ENCODE measurements at places on chromosomes 2 and 18.
A peak's percentile ranks its signal among the peaks of the same experiment; 100 is the strongest.

DNA sequence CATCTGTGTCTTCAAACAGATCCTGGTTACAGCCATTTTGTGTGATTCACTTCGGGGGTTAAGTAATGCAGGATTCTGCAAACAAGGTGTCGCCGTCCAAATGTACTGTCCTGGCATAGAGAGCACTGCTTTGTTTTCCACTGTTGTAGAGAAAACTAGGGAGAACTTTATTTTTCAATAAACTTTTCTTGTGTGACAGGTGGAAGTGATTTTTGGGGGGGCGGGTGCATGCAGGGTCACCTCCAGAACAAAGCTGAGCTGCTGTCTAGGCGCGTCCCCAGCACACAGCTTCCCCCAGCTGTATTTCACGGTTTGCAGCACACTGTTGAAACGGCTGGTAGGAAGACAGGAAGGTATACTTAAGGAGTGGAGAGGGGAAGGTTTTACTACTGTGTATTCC lies 200.6 kb downstream of the MGAT5 start:
- DNase-seq, result no peak

- no peak for DNase-seq
Observed at GRCh38 chr18:12092398-12093229, 1.0 kb upstream of the ANKRD62 start.

DNA sequence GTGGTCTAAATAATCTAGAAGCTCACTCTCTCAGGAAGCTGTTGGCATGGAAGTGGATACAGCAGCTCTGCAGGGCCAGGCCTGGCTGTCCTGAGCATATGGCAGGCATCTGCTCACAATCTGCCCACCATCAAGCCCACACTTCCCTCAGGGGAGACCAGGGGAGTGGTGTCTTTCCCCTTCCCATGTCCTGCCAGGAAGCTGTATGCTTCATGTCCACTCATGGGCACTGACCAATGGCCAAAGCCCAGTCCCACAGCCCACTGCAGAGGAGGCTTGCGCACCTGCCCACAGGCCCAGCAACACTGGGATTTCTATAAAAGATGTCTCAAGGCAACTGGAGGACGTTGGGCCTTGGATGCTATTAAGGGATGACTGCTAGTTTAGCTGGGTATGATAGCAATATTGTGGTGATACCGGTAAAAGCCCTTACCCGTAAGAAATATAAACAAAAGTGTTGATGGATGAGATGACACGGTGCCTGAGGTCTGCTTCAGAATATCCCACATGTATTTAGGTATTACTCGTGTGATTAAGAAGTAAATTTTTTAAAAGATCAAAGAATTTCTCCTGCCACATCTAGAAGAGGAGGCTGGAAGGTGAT lies 106.7 kb upstream of the CTDP1 start:
- DNase-seq, result no peak

DNA sequence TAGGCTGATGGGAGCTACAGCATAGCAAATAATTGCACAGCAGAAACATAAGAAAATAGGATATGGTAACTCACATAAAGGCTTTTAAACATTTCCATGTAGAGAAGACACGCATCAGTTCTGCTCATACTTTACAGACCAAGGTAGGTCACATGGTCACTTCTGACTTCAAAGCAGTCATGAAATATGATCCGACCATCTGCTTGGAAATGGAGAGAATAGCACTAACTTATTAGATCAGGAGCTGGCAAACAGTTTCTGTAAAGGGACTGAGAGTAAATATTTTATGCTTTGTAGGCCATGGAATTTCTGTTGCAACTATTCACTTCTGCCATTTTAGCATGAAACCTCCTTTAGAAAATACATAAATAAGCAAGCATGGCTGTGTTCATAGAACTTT lies 936.6 kb upstream of the FANCL start:
- DNase-seq, result no peak

DNA sequence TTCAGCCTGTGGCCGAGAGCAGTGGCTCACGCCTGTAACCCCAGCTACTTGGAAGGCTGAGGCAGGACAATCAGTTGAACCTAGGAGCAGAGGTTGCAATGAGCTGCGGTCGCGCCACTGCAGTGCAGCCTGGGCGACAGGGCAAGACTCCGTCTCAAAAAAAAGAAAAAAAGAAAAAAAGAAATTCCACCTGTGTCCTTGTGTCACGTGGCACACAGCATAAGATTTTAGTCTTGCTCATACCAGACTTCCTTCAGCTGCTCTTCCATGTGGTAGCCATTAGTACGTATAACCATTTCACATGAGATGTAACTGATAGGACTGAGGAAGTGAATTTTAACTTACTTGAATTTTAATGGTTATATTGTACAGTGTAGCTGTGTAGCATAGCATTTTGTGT lies 4.0 kb downstream of the NOP58 start:
- peak; percentile 52 for DNase-seq

DNA sequence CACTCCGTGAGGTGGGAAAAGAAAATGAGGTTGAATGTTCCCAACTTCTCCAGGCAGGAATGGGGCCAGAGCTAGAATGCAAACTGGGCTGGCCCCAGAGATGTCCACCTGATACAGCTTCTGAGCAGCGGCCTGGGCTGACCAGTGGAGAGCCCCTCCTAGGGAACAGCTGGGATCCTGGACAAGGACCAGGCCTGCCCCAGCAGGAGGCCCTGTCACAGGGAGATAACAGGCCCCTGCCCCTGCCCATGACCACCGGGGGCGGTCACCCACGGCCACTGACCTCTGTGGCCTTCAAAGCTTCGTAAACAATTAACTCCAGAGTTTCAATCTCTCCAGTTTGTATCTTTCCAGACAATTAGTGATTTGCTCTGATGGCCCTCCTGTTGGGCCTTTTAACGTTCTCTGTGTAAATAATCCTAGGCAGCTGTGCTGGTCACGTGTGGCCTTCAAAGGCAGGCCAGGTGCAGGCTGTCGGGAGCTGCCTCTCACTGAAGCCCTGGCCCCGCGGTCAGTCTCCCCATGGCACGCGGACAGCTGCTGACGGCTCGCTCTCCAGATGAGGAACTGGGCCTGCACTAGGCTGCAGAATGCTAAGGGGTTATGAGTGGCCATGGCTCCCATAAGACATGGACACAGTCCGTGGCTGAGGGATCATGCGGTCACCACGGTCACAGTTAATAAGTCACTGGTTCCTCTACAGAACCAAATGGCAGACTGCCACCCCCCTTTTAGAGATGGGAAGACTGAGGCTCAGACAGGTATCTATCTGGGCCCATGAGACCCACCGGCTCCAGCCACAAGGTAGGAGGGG lies 9.2 kb downstream of the HS6ST1 start:
- no peak for DNase-seq

- no peak for DNase-seq
Observed at GRCh38 chr2:130388221-130388907, 32.5 kb downstream of the PTPN18 start.

GRCh38 chr18:21205695-21206094 lies 36.3 kb upstream of the GREB1L start:
- no peak for DNase-seq

- DNase-seq, result no peak
Observed at GRCh38 chr2:229129738-229130371, 141.2 kb downstream of the PID1 start.

- DNase-seq, result no peak
Observed at GRCh38 chr18:59057493-59057795, 82.2 kb upstream of the SEC11C start.

DNA sequence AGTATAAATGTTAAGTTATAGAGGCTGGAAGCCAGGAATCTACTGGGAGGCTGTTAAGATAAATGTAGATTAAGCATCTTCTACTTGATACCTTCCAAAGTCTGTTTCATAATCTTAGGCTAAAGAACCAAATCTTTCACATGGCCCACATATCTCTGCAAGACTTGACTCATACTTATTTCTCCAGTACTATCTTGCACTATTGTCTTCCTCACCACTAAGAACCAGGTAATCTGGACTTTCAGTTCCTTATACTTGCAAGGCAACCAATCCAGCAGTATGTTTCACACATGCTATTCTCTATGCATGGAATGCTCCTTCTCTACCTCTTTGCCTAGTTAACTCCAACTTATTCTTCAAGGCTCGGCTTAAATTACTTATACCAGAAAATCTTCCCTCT lies 62.2 kb downstream of the RBMS1 start:
- no peak for DNase-seq

DNA sequence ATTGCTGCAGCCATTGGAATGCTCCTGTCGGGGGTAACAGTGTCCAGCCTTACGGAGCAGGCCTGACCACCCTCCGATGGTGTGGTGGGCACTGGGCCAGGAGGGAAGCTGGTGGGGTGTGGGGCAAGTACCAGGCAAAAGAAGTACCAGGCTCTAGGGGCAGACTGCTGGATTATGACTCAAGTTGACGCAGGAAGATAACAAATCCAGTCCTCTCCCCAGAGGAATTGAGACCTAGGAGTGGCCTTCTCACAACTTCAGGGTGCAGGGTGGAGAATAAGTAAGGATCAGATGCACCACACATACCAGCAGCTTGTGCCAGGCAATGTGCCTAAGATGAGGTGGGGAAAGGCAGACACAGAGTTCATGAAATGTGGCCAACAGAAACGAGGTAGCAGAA lies 37.9 kb downstream of the SEMA4F start:
- no peak for DNase-seq

- DNase-seq, result no peak
Observed at GRCh38 chr2:196941398-196942078, 15.0 kb upstream of the PGAP1 start.

- DNase-seq, result no peak
Observed at GRCh38 chr2:236749346-236749745, 179.7 kb downstream of the ACKR3 start.

GRCh38 chr2:154771664-154772284 lies 73.3 kb downstream of the KCNJ3 start:
- no peak for DNase-seq

All from CD4-positive, alpha-beta T cell treated with Interleukin-4 for 1 hour (primary cell).